ENCODE measurements at places on chromosomes 7 and 10.

DNA sequence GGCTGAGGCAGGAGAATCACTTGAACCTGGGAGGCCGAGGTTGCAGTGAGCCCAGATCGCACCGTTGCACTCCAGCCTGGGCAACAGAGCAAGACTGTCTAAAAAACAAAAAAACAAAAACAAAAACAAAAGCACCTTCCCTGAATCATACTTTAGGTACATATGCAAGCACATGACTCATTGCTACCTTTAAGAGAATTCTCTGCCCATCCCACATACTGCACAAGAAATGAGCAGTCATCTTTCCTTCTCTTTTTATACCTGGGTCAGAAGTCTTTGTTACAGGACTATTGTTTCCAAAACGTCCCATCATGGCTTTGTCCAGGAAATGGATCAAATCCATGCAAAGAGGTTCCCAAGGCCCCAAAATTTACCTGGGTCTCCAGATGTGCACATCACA is 21.5 kb upstream of the AKR1B10 start:
- DNase-seq, result no peak

- no peak for DNase-seq
Measured at GRCh38 chr7:55157764-55158105, 138.9 kb downstream of the EGFR start.

DNA sequence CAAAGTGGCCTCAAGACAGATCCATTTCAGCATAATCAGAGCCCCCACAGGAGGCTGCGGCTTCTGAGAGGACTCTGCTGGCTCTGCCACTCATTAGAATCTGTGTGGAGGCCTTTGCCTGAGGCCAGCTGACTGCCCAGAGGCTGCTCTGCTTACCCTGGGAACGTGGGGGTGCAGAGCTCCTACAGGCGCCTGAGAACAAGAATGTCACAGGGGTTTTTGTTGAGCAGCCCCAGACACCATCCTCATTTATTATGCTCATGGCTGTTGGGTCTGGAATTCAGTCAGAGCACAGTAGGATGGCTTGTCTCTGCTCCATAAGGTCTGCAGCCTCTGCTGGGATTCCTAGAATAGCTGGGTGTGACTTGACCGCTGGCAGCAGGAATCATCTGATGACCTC is 101.8 kb upstream of the GDF10 start:
- DNase-seq, result no peak

DNA sequence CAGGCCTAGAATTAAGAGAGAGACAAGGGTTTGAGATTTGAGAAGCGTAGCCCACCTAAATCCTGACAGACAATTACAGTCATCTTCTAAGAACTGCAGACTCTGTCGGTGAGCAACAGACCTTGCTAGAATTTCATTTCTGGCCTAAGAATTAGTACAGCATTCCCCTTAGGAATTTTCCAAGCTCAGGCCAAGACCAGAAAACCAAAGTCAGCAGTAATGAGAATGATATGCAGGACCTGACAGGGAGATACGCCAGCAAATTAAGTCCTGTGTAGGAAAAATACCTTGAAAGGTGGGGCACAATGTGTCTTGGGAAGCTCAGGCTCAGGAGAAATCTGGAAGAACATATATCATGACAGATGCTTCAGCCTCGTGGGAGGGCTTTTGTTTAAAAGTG is 52.7 kb upstream of the HERPUD2 start:
- DNase-seq, result peak; percentile 23

- peak; percentile 1 for DNase-seq
Measured at GRCh38 chr10:27072436-27073114, 27.7 kb downstream of the ANKRD26 start.

- DNase-seq, result no peak
Measured at GRCh38 chr10:8063935-8064334, 9.4 kb downstream of the GATA3 start.

DNA sequence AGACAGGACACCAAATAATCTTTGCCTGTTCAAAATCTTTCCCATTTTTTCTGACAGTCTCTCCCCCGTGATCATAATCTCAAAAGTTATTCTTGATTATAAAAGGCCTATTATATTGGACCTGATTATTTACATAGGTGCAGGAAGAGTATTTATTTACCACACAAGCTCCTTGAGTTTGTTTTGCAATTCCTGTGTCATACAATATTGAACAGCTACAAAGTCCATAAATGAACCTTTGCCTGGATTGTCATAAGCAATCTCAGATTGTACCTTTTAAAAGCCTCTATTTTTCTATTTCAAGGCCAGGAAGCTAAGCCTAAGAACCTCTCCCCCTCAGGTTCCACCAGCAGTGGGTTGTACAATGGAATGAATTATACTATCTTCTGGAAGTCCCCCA is 183.9 kb upstream of the MEOX2 start:
- no peak for DNase-seq

DNA sequence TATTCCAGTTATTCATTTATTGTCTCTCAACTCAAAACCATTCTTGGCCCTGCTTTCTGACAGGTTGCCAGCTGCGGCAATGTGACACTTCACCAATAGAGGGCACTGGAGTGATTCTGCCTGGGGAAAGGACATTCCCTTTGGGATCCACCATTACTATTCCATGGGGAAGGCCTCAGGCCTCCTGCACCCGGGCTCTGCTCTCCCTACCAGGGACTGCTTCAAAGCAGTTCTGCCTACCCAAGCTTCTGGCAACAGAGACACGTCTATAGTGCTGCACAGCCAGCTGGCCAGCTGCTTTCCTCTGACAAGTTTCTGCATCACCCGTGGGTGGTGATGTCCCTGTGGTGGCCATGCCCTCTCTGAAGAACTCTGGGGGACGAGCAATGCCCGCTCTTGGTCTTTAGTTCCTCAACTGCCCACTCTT is 163.8 kb downstream of the ELMO1 start:
- DNase-seq, result no peak

DNA sequence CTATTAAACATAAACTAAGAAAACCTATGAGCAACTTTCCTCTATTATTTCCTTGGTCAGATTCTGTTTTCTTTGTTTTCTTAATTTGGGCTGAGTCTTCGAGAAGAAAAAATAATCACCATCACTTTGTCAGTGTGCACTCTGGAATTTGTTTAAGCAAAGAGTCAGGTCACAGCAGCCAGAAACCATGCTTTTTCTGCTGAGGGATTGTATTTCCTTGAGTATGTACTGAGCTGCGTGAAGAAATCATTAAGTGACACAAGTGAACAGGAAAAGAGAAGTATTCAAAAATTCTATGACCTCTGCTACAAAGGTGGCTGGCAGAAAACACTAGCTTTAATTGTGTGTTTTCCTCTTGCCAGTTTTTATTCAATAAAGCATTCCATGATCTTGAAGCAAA is 249.6 kb downstream of the VTI1A start:
- no peak for DNase-seq

GRCh38 chr7:114689406-114689805 is 232.5 kb upstream of the MDFIC start:
- DNase-seq, result no peak

DNA sequence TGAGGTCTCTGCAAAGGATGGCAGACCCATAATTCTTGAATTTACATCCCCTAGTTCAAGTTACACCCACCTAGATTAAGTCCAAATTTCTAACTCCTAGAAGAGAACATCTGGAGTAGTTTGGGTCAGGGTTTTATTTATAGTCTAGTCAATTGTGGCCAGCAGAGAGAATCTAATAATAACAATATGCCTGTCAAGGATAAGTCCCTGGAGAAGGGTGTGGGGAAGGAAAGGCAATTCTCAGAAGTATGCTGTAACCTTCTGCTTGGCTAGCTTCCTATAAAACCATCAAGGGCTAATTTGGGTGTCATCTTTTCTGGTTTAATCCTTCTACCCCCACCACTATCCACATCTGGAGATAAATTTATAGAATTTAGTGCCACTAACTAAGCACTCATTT is 52.8 kb upstream of the SEMA3E start:
- DNase-seq, result no peak

DNA sequence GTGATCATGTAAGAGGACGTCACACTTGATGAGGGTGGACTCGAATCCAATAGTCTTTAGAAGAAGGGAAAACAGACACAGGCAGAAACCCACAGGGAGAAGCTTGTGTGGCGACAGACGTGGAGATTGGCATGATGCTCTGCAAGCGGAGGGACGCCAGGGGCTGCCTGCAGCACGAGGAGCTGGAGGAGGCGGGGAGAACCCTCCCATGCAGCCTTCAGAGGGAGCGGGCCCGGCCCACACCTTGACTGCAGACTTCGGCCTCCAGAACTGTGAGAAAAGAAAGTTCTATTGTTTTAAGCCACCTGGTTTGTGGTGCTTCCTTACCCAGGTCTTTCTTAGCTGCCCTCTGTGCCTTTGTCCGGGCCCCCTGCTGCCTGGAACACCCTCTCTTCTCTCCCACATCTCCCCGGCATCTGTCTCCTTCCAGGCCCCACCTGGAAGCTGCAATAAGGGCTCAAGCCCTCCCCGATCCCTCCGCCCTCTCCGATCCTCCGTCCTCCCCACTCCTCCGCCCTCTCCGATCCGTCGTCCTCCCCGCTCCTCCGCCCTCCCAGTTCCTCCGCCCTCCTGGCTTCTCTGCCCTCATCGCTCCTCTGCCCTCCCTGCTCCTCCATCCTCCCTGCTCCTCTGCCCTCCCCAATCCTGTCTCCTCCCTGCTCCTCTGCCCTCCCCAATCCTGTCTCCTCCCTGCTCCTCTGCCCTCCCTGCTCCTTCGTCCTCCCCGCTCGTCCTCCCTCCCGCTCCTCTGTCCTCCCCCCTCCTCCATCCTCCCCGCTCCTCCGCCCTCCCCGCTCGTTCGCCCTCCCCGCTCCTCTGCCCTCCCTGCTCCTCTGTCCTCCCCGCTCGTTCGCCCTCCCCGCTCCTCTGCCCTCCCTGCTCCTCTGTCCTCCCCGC is 17.4 kb upstream of the PRKAG2 start:
- no peak for DNase-seq

- DNase-seq, result no peak
Measured at GRCh38 chr10:49212076-49212475, 23.9 kb upstream of the TMEM273 start.

- DNase-seq, result no peak
Measured at GRCh38 chr7:131236318-131236672, 91.4 kb upstream of the MKLN1 start.

- no peak for DNase-seq
Measured at GRCh38 chr10:119525116-119525515, 17.4 kb downstream of the RGS10 start.

- no peak for DNase-seq
Measured at GRCh38 chr7:42039921-42040320, 197.1 kb downstream of the GLI3 start.

DNA sequence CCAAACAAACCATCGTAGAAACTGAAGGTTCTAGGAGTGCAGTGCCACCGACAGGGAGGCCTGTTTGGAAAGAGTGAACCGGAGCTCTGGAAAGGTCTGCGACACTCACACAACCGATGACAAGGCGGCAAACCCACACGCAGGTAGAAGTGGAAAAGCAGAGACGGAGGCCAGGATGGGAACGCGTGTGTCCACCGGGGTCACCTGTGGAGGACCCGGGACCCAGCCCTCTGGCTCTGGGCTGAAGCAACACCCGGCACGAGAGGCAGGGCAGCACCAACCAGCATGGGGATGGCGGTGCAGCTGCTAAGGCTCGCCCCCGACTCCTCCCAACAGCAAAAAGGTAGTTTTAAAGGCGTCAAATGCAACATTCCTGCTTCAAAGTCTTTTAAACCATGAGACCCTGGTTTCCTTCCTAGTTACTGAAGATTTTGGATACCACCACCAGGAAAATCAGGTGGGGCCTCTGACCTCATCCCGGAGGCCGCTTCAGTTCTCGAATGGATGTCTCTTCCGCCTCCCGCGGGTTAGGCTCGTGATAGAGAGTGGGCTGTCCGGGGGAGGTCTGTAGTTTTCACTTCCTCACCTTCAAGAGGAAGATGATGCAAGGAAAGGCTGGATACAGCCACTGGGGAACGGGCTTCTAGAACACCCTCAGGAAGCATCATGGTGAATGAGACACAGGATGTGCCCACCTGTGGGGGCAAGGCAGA is 115.5 kb downstream of the SMURF1 start:
- no peak for DNase-seq

GRCh38 chr7:32501522-32501921 is 6.2 kb downstream of the AVL9 start:
- peak; percentile 75 for DNase-seq

DNA sequence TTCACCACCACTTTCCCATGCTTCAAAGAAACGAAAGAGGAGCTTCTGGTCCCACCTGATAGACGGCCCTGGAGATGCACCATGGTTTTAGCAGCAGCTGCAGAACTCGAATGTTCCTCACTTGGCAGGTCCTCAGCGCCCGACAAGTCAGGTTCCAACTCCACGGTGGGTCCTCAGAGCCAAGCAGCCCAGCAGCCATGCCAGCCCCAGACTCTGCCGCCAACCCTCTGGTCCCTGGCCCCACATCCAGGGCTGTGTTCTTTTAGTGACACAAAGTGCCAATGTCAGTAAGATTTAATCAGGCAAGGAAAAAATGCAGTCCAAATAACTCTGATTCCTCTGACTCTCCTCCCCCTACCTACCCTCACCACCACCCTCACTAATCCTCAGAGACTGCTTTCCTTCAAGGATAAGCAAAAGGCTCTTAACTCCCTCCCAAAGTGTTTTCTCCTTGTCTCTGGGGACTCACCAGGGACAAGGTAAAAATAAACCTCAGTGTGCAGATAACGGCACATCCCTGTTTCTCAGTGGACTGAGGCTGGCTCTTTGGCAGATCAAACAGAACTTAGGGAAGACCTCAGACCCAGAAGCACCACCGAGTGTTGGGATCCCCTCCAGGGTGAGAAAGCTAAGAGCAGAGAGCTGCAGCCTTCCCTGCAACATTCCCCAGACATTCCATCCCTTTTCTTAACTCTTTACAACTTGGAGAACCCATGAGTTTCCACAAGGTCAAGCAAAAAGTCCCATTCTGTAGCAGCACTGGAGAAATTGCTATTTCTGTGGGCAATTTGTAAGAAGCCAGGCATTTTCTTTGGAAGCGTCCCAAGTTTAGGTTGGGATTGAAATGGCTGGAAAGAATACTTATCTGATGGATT is 358.9 kb downstream of the FRMD4A start:
- DNase-seq, result peak; percentile 54

DNA sequence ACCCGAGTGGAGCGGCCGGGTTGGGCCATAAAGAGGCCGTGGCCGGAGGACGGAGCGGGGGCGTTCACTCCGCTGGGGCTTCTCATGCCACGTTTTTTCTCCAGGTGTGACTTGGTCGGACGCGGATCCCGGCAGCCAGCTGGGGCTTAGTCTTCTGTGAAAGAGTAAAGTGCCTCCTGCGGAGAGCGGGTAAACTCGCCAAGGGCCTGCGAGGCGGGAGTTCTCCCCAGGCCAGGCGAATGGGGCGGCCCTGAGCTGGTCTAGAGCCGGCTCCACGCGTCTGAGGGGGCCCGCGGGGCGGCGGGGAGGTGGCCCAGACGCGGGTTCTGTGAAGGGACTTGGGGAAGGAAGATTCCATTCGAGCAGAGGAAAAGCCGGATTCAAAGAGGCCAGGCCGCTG is 86.3 kb upstream of the VIPR2 start:
- DNase-seq, result no peak

DNA sequence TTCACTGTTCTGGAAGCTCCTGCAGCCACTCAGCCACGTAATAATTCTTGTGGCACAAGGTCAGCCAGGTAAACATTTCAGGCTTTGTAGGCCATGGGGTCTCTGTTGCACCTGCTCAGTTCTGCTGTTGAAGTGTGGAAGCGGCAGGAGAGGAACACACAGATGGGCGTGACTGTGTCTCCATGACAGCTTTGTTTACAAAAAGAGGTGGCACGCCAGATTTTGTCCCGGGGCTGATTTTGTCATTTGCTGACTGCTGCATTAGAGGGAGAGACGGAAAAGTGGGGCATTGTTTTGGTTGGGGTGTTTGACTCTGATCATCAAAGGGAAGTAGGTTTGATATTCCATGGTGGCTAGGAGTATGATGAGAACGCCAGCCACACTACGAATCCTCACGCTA is 103.1 kb downstream of the PRKAG2 start:
- DNase-seq, result no peak

- DNase-seq, result no peak
Measured at GRCh38 chr7:127252377-127252713, 396 bp downstream of the GRM8 start.
